Activated naive CD8-positive, alpha-beta T cell treated with anti-CD3 and anti-CD28 coated beads, Interleukin-2, amount 10 ng/mL, durations not matched to agents 7 days and 5 days (primary cell): ENCODE measurements at places on chromosomes 11 and 22. TPM values are rescaled to one million over a fixed set of nuclear protein-coding genes. Genes with fewer than 3 reads are reported as not detected.

The BACE1 gene
- total RNA-seq: 2.6 TPM

The C22orf15 gene
- total RNA-seq: 2.1 TPM

- DNase-seq: no peak
These were observed 1.9 kb downstream of the MMP7 start for GRCh38 chr11:102528618-102529017.

- DNase-seq: no peak
These were observed 7.9 kb upstream of the CYTH4 start for GRCh38 chr22:37274380-37274862.
